ENCODE measurements at places on chromosomes 6 and 20.

DNA sequence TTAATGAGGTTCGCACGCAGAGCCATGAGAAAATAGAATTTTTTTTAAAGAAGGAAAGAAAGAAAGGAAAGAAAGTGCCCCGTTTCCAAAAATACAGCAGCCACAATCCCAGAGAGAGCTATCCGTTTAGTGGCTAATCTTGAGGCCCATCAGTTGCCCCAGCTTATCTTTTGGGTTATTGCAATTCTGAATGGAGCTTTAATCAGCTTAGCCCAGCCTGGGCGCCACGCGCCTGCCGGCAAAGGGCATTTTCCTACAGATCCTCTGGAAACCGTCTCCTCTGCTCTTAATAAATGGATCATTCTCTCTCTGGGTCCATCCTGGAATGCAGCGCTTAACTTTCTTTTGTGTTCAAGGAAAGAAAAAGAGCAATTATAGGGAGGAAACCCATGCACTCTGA, 413.3 kb downstream of the MAFB start:
- DNase-seq = no peak

DNA sequence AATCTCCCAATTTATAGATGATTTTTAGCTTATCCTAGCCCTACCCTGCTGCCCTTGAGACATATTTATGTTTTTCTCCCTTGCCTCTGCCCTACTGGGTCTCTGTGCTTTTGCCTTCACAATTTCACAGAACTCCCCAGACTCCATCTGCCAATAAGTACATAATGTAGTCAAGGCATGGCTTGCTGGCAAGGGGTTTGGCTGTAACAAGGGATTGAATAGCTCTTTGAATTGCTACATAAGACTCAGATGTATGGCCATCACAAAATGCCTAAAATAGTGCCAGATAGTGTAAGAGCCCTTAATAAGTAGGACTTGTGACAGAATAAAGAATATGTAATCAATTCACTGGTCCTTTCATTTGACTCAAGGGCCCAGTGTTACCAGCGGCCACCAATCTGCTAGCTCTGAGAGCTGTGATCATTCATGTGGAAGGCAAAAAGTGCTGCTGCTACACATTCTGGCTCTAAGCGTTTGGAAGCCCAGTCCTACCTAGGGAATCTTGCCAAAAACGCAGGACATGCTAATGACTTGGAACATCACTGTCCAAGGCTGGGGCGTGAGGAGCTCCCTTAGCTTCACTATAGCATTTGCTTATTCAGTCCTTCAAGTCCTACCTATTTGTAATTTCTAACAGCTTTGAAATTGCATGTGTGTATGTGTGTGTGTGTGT, 20.5 kb downstream of the CLVS2 start:
- DNase-seq = no peak

DNA sequence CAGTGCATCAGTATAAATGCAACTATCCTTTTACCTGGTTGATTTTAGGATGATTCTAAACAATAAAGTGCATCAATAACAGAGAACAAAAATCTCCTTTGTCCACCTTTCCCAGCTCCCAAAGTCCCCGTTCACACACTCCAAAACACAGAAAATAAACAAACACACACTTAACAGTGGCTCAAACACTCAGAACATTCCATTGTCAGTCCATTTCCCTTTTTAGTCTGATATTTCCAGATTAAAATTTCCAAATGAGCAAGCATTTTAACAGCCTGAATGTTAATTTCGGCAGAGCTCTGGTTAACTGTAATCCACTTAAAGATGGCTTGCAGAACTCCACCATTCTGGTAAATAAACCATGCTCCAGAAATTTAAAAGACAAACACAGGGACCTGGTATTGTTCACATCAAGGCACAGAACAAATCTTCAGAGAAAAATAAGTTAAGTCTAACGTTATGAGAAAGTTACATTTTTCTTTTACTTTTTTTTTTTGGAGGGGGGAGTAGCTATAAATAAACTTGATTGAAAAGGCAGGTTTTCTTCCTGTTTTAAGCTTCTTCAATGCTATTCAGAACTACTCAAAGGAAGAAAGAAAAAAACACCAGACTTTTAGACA, 100.8 kb downstream of the DST start:
- no peak for DNase-seq

DNA sequence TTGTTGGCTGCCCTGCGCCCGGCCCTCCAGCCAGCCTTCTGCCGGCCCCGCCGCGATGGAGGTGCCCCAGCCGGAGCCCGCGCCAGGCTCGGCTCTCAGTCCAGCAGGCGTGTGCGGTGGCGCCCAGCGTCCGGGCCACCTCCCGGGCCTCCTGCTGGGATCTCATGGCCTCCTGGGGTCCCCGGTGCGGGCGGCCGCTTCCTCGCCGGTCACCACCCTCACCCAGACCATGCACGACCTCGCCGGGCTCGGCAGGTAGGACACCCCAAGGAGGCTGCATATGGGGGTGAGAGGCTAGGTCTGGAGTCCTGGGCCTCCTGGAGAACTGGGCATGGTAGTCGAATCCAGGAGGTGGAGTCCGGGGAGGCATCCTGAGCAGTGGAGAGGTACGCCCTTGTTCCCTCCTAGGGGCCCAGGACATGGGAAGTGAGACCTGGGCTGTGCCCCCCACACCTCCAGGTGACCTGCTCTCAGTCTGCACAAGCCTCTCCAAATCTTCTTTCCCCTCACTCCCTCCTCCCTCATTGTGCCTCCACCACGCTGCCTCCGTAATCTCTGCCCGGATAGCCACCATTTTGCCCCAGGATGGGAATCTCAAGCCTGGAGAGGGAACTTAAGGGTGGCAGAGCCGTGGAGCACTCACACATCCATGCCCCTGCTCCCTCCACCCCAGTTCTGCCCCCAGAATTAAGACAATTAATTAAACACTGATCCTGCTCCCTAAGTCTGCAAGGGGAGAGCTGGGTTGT, 541 bp downstream of the CDC25B start:
- no peak for DNase-seq

GRCh38 chr20:15759594-15759993, 813.7 kb downstream of the KIF16B start:
- no peak for DNase-seq

All from activated naive CD4-positive, alpha-beta T cell treated with Interleukin-2 at 50 U/mL for 16 hours (primary cell).